Natural killer cell (primary cell): ENCODE measurements at places on chromosomes 7 and 10. TPM values are rescaled to one million over a fixed set of nuclear protein-coding genes. Genes with fewer than 3 reads are reported as not detected.
A peak's percentile ranks its signal among the peaks of the same experiment; 100 is the strongest.

DNA sequence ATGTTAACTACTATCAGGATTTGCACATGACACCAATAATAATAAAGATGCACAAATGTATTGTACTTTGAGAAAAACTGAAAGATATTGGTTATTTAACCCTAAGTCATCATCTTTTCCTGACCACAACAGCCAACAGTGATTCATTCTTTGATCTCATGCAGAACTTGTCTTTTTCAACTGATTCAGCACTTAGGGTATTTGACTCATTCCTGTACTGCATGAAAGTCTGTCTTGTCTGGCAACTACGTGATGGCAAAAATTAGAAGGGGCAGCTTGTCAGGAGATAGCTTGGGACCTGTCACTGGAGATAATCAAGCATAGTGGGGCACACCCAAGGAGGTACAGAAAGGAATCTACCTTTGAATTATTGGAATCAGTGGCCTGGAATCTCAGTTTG is 77.8 kb upstream of the LRRC17 start:
- DNase-seq, result no peak

DNA sequence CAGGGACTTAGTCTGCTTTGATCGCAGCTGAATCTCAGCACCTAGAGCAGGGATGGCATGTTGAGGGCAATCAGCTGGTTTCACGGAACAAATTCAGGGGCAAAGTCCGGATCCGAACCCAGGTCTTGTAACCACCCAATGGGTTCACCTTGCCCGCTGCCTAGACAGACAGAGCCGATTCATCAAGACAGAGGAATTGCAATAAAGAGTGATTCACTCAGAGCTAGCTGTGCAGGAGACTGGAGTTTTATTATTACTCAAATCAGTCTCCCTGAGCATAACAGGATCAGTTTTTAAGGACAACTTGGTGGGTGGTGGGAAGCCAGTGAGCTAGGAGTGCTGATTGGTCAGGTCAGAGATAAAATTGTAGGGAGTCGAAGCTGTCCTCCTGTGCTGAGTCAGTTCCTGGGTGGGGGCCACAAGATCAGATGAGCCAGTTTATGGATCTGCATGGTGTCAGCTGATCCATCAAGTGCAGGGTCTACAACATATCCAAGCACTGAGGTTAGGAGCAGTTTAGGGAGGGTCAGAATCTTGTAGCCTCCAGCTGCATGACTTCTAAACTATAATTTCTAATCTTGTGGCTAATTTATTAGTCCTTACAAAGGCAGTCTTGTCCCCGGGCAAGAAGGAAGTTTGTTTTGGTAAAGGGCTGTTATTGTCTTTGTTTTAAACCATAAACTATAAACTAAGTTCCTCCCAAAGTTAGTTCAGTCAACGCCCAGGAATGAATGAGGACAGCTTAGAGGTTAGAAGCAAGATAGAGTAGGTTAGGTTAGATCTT is 43.5 kb upstream of the CHST3 start:
- DNase-seq, result no peak

GRCh38 chr7:5758286-5758685 is 23.2 kb downstream of the RNF216 start:
- DNase-seq, result no peak

DNA sequence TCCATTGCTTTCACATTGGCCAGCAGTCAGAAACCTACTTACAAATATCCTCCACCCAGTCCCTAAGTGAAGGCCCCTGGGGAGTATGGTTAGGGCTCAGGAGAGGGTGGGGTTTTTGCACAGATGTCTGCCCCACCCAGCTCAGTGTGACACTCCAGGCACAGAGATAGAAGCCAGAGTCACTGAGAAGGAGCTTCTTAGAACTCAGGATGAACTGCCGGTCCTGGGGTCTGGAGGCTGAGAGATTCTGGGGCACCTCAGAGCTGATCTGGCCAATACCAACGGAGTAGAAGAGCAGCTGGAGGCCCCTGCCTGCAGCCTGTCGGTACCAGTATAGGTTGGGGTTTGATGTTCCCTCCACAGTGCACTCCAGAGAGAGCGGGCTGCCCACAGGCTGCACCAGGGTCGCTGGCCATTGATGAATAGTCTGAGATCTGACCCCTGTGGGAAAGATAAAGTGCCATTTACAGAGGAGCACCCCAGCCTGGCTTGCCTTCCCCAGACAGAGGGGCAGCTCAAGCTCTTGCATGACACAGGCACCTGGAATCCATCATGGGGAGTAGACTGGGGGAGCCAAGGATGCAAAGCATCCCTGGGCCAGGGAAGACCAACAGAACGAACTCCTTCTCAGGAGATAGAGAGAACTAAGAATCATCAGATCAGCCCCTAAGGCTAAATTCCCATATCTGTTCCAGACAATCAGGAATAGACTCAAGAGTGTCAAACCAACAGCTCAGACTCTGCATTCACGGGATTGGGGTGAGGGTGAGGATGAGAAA is 41.9 kb downstream of the PRSS2 start:
- no peak for DNase-seq

DNA sequence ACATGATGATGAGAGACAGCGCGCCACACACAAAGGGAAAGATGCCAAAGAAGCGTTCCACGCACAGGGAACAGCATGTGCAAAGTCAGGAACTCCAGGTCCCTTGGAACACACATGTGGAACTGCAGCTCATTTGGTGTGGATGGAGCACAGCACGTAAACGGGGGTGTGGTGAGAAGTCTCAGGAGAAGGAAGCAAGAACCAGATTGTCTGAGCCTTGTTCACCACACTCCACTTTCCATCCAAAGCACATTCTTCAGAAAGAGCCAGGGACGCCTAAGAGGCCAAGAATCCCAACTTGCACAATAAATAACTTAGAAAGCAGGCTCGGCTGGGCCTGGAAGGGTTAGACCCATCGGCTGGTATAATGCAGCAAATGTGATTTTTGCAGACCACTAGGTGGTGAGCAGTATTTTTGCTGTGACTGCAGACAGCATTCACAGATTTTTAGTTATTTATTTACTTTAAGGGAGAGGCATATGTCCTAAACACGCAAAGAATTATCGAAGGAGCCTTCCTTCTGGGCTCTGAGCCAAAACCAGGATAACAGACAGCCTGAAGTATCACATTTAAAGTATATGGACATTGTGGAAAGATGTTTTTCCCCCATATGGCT is 27.9 kb upstream of the ASCC1 start:
- peak; percentile 37 for DNase-seq

DNA sequence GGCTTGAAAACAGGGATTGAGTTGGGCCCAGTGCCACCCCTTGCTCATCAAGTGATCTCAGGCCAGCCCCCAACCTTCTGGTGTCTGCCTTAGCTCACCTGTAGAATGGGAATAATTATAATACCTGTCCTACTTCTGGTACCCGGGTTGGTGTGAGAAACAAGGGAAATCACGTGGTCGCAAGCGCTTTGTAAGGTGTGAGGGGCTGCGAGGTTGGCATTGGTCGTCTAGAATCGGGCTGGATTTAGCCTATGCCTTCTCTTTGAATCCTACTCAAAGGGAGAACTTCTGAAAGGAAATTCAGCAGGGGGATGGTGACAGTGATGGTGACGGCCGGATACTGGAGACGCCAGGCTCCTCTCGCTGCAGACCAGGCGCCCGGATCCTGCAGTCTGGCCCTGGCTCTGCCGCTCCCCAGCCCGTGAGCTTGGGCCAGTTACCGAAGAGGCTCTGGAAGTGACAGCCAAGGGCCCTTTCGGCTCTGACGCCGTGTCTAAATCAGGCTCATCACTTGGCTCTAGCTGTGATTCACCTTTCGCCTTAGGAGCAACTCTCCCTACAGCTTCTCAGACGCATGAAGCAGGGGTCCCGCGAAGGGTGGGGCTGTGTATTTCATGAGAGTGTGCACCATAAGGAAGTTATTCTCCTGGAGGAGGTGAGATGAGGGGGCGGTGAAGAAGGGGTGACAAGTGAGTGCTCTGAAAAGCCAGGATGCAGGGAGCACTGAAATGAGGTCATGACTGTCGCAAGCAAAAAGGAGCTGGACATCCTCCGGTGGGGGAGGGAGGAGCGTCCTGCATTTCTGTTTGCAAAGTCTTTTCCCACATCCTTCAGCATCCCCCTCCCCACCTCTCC is 4.0 kb upstream of the CREB5 start:
- no peak for DNase-seq

DNA sequence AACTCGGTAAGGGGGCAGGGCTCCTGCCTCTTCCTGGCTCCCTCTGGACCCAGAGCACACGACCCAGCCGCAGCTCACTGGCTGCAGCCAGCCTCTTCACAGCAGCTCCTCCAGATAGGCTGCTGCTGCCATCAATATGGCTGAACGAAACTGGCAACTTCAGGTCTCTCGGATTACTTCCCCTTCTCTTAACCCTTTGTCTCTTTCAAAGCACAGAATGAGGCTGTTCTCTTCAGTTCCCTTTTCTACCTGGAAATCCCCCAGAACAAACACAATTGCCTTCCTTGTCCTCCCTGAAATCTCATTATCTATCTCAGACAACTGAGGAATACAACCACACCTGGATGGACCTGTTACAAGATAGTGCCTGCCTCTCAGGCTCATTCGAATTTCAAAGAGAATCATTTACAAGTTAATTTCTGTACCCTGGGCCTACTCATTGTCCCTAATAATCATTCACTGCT is 193.4 kb upstream of the MBL2 start:
- DNase-seq, result no peak

GRCh38 chr10:4109469-4109868 is 324.5 kb upstream of the KLF6 start:
- no peak for DNase-seq

The OPN4 gene
- total RNA-seq, result not detected
